DND-41 (cell line): ENCODE measurements at places on chromosomes 11 and 22.

GRCh38 chr11:2369896-2370295 is 7.2 kb upstream of the CD81 start:
- DNase-seq: no peak
- no peak overlapping the region for H3K27ac ChIP-seq
- H3K36me3 ChIP-seq: no peaks in the 10 kb centered on the region
- H3K27me3 ChIP-seq: no peaks in the 10 kb centered on the region

DNA sequence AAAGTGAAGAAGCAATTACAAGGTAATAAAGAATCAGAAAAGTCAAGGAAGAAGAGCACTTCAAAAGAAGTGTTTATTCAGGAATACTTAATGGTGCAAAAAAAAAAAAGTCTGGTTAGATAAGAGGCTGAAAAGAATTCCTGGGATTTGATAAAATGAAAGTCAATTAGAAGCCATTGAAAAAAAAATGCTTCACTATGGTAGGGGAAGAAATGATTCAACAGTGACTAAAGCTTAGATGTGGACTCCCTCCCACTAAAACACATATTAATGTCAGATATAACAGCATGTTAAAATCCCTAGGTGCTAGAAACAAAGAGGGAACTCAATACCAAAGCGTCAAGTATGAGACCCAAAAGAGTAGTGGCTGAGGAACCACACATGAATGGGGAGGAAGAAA is 335.3 kb upstream of the PITPNB start:
- H3K4me3 ChIP-seq: no peak overlapping the region
- H3K27ac ChIP-seq: no peak overlapping the region
- no peaks in the 10 kb centered on the region; the same call in 1 of the 2 replicates for H3K36me3 ChIP-seq

- H3K27me3 ChIP-seq: no peaks in the 10 kb centered on the region
- no peaks in the 10 kb centered on the region for H3K4me1 ChIP-seq
- DNase-seq: no peak
- H3K36me3 ChIP-seq: no peaks in the 10 kb centered on the region
- H3K27ac ChIP-seq: no peak overlapping the region
Measured at GRCh38 chr11:114087025-114087424, 27.5 kb downstream of the ZBTB16 start.

DNA sequence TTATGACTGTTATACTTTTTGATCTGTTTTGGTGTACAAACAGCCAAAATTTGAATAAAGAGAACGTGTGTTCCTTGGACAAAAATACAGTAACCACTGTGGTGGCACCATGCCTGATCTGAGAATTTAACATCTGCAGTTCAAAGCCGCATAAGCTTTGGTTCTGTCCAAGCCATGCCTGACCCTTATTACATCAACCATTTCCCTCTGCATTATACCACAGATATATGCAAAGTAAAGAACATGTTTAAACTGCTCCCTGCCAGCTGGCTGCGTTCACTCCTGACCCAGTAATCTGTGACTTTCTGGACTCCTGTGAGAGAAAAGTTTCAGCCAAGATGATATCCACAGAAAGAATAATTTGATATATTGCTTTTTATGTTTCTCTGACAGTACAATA is 890.5 kb upstream of the ANO3 start:
- no peaks in the 10 kb centered on the region for H3K36me3 ChIP-seq
- H3K27ac ChIP-seq: no peak overlapping the region
- DNase-seq: no peak
- no peaks in the 10 kb centered on the region for H3K4me1 ChIP-seq

DNA sequence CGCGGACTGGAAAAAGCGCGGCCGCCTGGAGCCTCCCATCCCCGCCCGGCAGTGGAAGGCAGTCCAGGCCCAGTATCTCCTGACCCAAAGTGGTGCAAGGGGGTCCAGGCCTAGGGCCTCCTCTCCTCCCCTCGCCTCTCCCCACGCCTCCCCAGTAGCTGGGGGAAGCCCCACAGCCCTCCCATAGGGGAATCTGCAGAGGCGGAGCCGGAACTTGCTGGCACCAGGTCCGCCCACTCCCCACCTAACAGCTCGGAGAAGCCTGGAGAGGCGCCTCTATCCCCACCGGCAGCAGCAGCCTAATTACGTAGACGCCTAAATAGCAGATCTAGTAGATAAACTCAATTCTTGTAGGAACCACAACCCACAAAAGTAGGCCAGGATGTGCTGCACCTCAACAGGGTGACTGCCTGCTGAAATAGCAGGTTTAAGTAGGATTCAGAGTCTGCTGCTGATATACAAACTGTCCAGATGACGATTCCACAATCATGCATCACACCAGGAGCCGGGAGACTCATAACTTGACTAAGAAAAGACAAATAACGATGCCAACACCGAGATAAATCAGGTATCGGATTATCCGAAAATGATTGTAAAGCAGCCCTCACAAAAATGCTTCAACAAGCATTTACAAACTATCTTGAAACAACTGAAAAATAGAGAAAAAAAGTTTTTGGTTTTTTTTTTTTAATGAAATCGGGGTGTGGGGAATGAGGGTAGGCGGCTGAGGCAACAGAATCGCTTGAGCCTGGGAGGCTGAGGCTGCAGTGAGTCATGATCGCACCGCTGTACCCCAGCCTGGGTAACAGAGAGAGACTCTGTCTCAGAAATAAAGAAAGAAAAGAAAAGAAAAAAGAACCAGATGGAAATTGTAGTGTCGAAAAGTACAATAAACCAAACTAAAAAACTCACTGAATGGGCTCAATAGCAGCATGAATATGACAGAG is 11.4 kb upstream of the BRD1 start:
- H3K36me3 ChIP-seq: no peaks in the 10 kb centered on the region
- no peaks in the 10 kb centered on the region for H3K27me3 ChIP-seq
- H3K4me1 ChIP-seq: peaks cover 18% of the 10 kb centered on the region
- peak; percentile 93 for DNase-seq

DNA sequence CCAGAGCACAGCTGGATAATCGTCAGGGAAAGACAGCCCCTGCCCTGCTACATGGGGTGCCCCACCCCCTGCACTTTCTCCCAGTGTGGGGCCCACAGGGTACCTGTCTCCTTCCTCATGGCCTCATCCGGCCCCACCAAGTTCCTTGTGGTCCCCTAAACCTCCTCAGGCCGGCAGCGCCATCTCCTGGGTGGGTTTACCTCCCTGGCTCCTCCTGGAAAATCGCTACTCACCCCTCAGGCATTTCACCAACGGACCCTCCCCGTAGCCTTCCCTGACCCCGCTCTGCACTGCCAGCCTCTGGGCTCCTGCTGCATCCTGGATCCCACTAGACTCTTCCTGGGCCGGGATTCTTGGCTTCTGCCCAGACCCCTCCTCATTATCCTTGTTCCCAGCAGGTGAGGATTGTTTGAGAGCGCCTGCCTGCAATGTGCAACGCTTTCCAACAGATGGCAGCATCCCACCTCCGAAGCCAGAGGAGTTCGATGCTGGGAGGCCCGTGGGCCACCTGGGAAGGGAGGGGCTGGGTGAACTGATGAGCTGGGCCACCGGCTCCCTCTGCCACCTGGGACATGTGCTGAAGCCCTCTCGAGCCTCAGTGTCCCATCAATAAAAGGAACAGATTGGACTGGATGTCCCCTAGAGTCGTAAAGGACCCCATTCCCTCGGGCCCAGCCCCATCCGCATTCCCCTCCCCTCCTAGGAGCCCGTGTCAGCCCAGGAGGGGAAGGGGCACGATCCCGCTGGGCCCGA is 44.2 kb upstream of the TTLL12 start:
- H3K4me3 ChIP-seq: no peak overlapping the region
- no peaks in the 10 kb centered on the region for H3K27me3 ChIP-seq
- no peak overlapping the region for H3K27ac ChIP-seq
- H3K4me1 ChIP-seq: no peaks in the 10 kb centered on the region
